ENCODE measurements at places on chromosomes 5 and 9.

- DNase-seq = no peak
These were observed 311.0 kb downstream of the NSG2 start for GRCh38 chr5:174356536-174356935.

DNA sequence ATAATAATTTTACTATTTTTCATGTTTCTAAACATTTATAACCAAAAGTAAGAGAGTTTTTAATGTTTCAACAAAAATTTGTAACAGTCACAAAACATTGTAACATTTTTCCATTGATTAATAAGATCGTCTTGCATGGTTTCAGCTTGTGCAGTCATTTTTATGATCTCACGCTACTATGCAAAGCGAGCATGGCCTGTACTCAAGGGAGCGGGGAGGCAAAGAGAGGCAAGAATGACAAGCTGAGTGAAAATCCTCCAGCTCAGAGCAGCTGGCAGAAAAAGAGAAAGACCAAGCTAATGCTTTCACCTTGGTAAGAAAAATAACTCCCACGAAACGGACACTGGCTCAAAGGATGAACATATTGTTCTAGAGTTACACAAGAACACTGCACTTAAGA, 90.0 kb upstream of the SV2C start:
- DNase-seq = no peak

- DNase-seq = no peak
These were observed 370.3 kb upstream of the IRX1 start for GRCh38 chr5:3225201-3225960.

- no peak for DNase-seq
These were observed 61.3 kb downstream of the GDA start for GRCh38 chr9:72210522-72210921.

GRCh38 chr5:141512390-141512910, 23.6 kb downstream of the PCDHGC5 start:
- DNase-seq = peak; percentile 78

DNA sequence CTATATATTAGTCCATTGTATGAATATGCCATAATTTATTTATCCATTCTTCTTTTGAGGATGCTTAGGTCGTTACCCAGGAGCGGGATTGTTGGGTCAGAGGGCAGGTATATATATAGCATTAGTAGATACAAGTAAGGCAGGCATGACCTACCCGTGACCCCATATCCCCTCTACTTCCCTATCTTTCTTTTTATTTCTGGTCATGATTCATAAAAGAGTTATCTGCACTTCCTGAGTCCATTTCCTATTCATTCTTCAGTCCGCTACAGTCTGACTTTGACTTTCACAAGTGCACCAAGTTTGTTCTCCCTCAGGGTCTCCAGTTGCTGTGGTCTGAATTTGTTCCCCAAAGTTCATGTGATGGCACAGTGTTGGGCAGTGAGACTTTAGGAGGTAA, 6.9 kb downstream of the RHOBTB3 start:
- no peak for DNase-seq

GRCh38 chr5:143243103-143243502, 160.4 kb downstream of the NR3C1 start:
- DNase-seq = no peak

- DNase-seq = no peak
These were observed 374.9 kb downstream of the TMEM38B start for GRCh38 chr9:106069241-106069640.

- no peak for DNase-seq
These were observed 11.1 kb downstream of the NIPSNAP3B start for GRCh38 chr9:104774831-104775573.

DNA sequence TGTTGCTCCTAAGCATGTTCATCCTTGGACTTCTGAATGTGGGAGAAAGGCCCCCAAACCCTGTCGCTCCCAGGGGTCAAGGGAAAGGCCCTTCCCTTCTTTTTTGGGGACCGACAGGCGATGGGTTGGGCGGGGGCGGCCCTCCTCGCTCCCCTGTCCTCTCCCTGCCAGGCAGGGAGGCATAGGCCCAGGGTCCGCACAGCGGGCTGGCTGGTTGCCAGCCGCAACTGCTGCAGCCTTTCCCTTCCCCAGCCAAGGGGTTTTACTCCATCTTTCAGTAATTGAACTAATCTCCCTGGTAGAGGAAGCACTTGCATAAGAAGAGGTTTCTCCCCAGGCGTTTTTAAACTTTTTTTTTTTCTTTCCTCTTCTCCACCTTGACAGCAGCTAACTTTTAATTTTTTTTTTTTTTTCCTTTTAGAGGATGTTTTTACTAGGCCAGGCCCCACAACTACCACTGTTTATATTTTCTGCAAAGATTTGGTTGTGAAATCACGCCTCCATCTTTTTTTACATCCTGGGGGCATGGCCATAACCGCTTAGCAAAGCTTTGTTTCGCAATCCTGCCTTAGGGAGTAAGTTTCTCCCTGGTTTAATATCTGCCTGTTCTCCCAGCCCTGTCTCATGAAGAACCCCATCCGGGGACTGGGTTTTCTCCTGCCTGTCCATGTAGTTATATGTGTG, 216.9 kb upstream of the ZNF608 start:
- no peak for DNase-seq

DNA sequence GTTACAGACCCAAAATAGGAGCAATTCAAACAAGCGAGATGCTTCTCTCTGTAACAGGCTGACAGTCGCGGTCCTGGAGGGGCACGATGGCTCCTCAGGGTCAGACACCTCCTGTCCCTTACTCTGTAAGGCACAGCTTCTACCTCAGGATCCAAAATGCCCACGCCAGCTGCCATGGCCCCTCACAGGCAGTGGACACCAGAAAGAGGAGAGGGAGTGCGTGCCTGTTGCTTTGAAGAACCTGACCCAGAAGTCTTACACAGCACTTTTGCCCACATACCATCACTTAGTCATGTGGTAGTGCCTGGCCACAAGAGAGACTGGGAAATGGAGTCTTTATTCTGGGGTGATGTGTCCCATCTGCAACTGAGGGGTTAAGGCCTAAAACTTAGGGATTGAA, 11.6 kb upstream of the ABL1 start:
- DNase-seq = no peak

- DNase-seq = no peak
These were observed 118.7 kb downstream of the GAS1 start for GRCh38 chr9:86828631-86829030.

DNA sequence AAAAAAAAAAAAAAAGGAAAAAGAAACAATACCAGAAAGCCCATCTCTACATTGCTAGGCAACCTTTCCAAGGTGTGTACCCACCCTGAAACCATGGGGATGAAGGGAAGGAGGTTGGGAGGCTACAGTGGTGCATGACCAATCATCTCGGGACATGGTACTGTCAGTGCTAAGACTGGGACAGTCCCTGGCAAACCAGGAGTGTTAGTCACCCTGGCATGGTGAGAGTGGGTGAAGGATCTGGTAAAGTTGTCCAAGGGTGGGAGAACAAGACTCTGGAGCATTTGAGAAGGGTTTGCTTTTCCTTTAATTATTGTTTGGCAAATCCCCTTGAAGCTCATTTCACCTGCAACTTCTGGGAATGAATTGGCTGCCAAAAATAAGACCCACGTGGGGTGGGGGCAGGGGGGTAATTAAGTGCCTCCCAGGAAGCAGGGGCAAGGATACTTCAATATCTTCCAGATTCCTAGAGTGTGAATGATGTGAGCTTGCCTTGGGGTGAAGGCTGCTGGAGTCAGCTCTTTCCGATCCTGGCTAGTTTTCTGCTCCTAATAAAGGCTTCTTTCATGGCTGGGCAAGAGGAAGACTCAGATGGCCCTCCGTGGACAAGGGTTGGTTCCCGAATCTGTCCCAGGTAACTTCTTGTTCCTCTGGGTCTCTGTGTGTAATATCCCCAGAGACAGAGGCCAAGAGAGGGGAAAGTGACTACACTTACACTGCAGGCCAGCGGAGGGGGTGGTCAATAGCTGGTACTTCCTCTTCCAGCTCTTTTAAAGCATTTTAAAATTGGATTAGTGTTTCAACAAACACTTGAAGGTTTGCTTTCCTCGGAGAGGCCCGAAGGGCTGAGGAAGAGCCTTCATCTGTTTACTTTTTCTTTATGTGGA, 61.6 kb upstream of the SPRY4 start:
- DNase-seq = no peak

DNA sequence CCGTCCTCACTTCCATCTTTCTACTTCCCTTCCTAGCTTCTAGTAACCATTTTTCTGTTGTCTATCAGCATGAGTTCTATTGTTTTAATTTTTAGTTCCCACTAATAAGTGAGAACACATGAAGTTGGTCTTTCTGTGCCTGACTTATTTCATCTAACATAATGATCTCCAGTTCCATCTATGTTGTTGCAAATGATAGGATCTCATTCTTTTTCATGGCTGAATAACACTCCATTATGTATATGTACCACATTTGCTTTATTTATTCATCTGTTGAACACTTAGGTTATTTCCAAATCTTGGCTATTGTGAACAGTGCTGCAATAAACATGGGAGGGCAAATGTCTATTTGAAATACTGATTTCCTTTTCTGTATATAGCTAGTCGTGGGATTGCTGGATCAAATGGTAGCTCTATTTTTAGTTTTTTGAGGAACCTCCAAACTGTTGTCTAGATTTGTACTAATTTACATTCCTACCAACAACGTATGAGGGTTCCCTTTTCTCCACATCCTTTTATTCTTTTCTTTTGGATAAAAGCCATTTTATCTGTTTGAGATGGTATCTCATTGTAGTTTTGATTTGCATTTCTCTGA, 50.3 kb downstream of the NSD1 start:
- no peak for DNase-seq

GRCh38 chr5:126544087-126544740, 50.8 kb downstream of the ALDH7A1 start:
- DNase-seq = no peak

DNA sequence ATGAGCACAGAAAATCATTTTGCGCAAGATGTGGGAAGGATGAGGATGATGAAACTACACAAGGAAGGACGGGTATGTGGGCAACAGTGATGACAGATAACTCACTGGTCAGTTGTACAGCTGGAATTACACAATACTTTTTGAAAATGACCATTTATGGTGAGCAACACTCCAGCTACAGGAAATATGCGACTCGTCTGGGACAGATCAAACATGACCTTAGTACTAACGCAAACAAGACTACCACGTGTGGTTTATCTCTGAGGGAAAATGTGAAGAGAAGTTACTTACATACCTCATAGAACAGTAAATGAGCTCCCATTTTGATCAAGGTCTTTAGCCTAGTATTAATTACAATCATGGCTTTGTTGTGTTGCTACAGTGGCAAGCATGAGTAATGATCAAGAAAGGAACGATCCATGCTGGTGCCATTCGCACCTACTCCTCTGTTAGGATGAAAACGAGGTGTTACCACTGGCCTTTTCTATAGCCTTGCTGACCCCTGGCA, 456.9 kb downstream of the BNC2 start:
- no peak for DNase-seq

DNA sequence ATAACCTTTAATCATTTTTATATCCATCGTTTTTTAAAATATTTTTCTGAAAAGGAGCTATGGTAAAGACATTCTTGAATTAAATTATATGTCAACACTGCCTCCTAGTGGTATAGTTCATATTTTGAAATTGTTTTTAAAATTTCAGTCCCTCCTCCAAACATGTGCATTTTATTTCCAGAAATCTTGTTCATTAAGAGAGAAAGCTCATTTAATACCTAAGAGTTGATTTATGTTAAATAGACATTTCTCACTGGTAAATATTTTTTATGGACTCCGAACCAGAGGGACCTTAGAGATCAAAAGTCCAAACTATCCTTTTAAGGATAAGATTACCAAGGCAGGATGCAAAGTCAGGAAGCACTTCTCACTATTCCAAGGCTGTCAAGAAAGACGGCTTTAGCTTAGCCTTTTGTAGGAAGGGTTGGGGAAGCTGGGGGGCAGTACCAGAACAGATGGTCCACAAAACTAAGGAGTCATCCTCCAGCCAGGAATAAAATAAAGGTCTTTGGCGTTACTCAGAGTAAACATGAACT, 21.6 kb downstream of the BHMT start:
- DNase-seq = no peak

DNA sequence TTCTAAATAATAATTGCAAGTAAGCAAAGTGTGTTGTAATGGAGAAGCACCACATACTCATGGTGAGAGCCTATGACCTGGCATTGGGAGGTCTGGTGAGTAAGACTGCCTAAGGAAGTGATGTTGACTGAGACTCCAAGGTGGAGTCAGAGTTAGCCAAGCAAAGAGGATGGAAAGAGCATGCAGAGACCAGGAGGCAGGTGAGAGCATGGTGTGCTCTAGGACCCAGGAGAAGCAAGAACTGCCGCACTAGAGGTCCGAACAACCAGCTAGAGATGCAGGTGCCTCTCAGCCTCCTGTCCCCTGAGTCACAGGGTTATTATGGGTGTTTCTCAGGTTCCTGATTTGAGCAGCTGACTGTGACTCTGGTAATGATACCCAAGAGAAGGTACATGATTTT, 27.3 kb downstream of the ANP32B start:
- DNase-seq = no peak

DNA sequence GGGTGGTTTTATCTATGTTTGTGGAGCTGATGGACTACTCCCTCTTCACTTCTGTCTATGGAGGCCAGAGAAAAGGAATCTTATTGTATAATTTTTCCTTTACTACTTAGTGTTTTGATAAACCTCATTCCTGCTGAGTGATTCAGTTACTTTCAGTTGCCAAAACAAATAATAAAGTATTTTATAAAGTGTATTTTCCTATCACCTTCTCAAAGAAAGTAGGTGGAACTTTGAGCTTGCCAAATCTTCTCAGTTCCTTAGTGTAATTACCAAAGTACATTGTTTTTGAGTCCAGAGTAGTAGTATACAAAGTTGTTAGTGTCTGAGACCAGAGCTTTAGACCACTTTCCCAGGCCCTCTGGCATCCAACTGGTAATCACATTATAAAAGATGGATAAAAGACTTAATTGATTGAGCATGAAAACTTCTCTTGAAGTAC, 13.5 kb downstream of the RABGAP1 start:
- no peak for DNase-seq

DNA sequence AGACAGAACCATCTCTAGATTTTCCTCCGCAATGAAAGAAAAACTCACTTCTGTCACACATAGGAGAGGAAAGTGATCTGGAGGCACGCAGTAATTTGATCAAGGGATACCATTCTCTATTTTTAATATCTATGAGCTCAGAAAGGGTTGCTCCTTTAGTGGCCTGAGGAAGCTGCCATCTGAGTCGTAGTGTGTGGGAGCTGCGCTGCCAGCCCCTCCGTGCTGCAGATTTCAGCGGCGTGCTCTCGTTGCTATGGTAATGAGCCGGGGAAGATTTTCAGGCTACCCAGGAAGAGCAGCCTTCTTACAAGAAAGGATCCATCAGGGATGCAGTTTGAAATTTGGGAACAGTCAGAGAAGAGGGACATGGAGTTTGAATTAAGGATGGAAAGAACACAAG, 17.1 kb upstream of the GOLM1 start:
- no peak for DNase-seq

GRCh38 chr9:34655394-34655793, 3.4 kb downstream of the IL11RA start:
- no peak for DNase-seq

- DNase-seq = no peak
These were observed 226.1 kb downstream of the IRX2 start for GRCh38 chr5:2525351-2525750.

DNA sequence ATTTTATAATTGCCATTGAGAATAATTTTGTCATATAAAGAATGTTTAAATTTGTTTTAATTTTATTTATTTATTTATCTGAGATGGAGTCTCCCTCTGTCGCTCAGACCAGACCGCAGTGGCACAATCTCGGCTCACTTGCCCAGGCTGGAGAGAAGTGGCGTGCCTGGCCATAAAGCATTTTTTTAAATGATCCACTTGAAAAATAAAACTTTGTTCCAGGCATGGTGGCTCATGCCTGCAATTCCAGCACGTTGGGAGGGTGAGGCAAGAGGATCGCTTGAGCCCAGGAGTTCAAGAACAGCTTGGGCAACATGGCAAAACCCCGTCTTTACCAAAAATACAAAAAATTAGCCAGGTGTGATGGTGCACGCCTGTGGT, 2.1 kb upstream of the SIT1 start:
- DNase-seq = no peak

- no peak for DNase-seq
These were observed 15.3 kb upstream of the NDST1 start for GRCh38 chr5:150492621-150493020.
